ENCODE measurements at places on chromosomes 12 and 14.

DNA sequence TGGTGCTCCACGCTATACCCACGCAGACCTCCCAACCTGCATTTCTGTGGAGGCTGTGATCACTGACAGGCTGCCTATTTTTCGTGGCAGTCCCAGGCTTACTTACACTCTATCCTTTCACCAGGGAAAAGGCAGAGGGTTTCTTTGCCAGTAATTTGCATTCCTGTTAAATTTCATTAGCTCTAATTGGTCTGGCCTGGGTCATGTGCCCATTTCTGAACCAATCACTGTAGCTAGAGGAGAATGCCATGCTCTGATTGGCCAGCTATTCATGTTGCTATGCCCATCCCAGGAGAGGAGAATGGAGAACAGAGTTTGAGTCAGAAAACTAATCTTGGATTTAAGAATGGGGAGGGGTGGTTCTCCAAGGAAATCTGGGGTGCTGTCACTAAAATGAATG is 43.2 kb upstream of the TUNAR start:
- DNase-seq = no peak

GRCh38 chr14:101598571-101599233 is 37.4 kb downstream of the DIO3 start:
- no peak for DNase-seq

DNA sequence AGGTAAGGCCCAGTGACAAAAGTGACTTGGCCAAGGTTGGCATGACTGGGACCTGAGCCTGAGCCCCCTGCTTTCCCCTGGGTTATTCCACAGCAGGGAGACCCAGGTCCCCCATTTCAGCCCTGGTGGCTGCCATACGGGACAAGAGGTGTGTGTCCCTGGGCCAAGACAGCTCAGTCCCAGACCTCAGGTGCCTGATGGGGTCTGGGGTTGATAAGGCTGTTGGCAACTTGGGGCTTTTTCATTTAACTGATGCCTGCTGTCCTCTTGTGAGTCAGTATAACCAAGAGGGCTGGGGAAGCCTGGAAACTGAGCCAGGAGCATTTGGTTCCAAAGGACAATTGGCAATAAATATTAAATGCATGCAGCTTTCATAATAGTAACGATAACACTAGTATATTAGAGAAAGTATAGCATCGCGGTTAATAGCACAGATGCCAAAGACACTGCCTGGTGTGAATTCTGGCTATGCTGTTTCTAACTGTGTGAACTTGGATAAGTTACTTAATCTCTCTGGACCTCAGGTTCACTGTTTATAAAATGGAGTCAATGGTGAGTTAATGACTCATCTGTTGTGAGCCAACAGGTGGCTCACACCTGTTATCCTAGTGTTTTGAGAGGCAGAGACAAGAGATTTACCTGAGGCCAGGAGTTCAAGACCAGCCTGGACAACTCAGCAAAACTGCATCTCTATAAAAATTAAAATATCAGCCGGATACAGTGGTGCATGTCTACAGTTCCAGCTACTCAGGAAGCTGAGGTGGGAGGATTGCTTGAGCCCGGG is 898 bp downstream of the SDSL start:
- peak; percentile 22 for DNase-seq

- no peak for DNase-seq
Observed at GRCh38 chr12:98808243-98808875, 163.3 kb downstream of the APAF1 start.

GRCh38 chr12:111748867-111749266 is 17.9 kb upstream of the ALDH2 start:
- DNase-seq = no peak

GRCh38 chr14:75440733-75441477 is 13.1 kb downstream of the JDP2 start:
- no peak for DNase-seq

DNA sequence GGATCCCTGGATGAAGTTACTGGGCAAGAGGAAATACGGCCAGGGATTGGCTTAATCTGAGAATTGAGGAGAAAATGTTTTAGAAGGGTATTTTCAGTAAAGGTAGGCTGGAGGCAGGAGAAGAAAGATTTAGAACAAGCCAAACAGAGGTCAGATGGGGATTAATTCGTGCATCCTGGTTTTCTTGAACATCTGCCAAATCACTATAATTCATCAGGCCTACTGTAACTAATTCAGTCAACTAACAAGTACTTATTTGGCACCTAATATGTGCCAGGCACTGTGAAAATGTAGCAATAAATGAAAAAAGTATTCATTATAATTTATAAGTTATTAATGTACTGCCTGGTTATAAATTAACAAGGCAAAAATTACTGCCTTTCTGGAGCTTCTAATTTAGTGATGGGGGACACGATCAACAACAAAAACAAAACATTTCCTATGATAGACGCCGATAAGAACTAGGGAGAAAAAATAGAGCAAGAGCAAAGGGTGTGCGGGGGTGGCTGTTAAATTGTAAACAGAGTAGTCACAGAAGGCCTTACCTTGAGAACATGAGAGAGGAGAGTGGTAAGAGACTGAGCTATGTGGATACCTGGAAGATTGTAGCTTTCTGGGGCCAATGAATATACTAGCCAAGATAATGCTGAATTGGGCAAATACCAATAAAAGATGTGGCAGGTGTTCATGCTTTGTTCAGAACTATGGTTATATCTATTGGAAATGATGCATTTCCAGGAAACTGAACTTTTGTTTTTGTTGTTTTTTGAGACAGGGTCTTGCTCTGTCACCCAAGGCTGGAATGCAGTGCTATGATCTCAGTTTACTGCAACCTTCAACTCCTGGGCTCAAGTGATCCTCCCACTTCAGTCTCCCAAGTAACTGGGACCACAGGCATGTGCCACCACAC is 34.0 kb downstream of the DUSP16 start:
- no peak for DNase-seq

GRCh38 chr14:54533100-54533499 is 23.4 kb downstream of the CGRRF1 start:
- no peak for DNase-seq

DNA sequence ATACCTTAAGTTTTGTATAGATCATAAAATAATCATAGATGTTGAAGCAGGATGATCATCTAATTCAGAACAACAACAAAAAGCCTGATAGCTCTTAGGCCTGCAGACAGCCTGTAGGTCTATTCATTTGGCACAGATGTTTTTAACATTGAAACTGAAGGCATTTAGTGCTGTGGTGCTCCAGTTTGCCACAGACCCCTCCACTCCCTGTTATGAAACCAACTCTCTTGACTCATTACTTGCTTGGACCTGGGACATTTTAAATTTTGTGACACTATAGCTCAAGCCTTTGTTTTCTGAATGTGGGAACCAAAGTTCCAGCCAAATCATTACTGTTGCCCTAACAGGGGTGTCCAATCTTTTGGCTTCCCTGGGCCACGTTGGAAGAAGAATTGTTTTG is 9.1 kb downstream of the PRKCH start:
- peak; percentile 19 for DNase-seq

DNA sequence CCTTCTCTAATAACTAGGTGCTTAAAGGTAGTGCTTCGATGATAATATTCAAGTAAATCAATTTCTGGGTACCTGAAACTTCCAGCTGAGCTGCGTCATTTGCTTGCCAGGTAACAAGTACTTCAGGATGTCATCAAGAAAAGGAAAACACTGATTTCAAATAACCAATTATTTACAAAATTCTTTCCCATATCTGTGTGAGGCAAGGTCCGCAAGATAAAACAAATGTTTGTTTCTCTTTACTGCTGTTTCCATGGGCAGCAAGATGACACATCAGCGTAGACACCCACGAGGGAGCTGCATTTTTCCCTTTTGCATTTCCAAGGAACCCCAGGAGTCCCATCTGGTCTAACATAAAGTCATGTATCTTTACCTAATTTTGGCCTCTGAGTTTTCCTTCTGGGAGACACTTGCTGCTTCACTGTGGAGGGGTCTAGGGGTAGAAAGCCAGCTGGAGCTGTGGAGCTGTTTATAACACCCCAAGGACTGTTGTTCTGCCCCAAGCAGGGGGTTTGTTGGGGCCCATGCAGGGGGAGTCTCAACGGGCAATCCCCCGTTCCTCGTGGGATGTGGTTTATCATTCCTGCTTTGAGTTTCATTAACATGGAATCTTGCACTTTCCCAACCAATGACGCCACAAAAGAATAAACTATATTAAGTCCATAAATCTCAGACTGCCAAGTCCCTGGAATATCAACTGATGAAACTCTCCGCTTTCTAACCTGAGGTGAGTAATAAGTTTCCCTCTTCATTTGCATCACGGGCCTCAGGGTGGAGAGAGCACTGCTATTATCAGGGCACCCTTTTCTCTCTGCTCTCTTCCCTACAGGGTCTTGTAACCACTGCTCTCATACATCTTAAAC is 112.8 kb upstream of the PELI2 start:
- no peak for DNase-seq

GRCh38 chr14:44963775-44964380 is 1.9 kb downstream of the TOGARAM1 start:
- no peak for DNase-seq

DNA sequence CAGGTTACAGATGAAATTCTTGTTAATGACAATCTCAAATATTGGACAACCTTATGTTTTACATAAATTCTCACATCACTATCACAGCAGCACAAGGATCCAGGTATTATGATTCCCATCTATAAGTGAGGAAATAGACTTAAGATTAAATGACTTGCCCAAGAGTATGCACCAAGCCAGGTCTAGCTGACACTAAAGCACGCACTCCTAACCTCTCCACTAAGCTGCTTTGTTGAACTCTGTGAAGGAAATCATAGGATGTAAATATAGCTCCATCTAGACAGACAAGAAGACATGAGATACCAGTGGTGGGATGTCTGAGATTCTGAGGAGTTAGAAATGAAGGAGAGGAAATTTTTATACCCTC is 87.9 kb downstream of the PHLDA1 start:
- no peak for DNase-seq

GRCh38 chr12:13097491-13098011 is 5.9 kb downstream of the GSG1 start:
- peak; percentile 76 for DNase-seq

DNA sequence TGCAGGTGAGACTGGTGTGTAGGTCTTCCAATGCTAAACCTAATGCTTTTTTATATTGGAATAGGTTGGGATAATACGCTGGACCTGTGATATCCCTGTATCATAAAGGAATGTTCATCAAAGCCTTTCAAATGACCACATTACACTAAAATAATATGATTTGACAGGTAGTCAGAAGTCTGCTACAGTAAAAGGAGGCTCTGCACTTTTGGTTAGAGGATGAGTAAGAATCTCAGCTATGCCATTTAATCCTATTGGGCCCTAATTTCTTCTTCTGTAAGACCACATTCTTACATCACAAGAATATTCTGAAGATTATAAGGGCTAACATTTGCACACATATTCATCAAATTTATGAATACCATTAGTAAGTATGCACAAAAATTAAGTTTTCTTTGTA is 250.5 kb upstream of the FLRT2 start:
- DNase-seq = no peak

DNA sequence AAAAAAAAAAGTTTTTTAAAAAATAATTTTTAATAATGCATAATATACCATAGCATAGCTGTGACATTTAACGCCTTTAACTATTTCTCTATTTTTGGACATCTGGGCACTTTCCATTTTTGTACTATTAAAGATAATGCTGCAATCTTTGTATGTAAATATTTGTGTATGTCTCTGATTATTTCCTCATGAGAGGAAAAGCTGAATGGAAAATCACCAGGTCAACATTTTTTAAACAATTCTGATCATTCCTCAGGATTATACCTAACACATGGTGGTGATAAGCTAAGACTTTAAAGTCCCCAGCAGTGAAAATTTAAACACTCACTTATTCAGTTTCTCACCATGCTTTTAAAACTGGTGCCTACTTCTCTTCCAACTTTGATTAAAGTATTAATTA is 31.3 kb upstream of the NR1H4 start:
- DNase-seq = no peak

DNA sequence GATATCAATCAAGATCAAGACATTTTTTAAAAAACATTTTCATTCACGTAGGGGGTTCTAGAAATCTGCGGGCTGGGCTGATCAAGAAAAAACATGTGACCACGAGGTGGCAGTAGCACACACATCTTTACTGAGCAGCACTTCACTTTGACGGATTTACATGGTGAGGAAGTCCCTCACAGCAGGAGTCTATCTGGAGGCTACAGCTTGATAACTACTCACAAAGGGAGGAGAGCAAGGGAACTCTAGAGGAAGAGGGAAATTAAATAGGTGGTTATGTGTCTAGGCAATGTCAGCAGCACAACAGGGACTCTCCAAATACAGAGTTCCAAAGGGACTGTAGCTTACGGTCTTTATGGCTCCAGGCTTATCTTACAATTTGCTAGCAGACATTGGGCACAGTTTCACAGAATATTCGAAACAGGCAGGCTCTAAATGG is 248.1 kb downstream of the DPY19L2 start:
- peak; percentile 35 for DNase-seq

GRCh38 chr12:132614861-132615578 is 3.6 kb upstream of the P2RX2 start:
- DNase-seq = peak; percentile 68

GRCh38 chr12:42090899-42091298 is 53.8 kb downstream of the GXYLT1 start:
- DNase-seq = no peak

GRCh38 chr12:110888256-110888991 is 32.0 kb downstream of the MYL2 start:
- no peak for DNase-seq

- DNase-seq = no peak
Observed at GRCh38 chr12:106106892-106107291, 31.9 kb downstream of the NUAK1 start.

DNA sequence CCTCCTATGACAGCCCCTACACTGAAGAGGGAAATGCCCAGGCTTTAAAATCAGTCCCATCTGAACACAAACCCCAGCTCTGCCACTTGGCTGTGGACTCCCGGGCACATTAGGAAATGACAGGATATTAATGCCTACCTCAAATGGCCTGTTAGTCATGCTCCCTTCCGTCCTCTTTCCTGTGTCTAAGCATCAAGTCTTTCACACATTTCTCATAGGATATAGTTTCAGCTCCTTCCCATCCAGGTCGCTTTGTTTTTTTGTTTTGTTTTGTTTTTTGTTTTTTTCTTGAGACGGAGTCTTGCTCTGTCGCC is 16.1 kb downstream of the PLEK2 start:
- DNase-seq = no peak

- no peak for DNase-seq
Observed at GRCh38 chr12:81530352-81530751, 228.8 kb downstream of the PPFIA2 start.

GRCh38 chr12:120252071-120252906 is 13.2 kb downstream of the PXN start:
- peak; percentile 79 for DNase-seq

DNA sequence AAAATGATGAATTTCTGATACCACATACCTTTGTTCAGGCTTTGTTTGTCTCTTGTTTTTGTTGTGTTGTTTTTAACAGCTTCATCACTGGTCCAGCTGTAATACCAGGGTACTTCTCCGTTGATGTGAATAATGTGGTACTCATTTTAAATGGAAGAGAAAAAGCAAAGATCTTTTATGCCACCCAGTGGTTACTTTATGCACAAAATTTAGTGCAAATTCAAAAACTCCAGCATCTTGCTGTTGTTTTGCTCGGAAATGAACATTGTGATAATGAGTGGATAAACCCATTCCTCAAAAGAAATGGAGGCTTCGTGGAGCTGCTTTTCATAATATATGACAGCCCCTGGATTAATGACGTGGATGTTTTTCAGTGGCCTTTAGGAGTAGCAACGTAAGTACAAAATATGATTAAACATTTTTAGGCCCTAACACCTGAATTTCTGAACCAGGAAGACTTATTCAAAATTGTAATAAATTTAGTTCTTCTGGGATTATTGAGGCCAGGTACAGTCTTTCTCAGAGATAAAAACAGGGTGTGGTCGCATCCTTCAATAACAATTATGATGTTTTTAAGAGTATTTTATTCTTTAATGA is 22.4 kb downstream of the RXYLT1 start:
- DNase-seq = peak; percentile 33
